T-helper 2 cell (primary cell): ENCODE measurements at places on chromosomes 7 and 10.

DNA sequence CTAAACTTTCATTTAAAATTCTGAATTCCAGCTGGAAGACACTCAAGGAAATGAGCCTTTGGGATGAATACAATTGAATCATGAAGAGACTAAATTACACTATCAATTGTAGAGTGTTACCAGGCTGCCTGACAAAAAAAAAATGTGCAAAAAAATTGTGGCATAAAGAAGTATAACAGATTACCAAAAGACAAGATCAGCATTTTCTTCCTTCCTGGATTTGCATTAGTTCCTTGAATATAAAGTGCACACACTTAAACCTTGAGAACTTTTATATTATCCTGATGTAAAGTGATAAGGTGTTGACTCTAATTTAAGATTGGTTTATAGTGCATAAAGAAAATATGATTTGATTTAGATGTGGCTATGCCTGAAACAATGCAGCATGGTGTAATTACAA is 412.7 kb upstream of the KLF6 start:
- no peak for DNase-seq

DNA sequence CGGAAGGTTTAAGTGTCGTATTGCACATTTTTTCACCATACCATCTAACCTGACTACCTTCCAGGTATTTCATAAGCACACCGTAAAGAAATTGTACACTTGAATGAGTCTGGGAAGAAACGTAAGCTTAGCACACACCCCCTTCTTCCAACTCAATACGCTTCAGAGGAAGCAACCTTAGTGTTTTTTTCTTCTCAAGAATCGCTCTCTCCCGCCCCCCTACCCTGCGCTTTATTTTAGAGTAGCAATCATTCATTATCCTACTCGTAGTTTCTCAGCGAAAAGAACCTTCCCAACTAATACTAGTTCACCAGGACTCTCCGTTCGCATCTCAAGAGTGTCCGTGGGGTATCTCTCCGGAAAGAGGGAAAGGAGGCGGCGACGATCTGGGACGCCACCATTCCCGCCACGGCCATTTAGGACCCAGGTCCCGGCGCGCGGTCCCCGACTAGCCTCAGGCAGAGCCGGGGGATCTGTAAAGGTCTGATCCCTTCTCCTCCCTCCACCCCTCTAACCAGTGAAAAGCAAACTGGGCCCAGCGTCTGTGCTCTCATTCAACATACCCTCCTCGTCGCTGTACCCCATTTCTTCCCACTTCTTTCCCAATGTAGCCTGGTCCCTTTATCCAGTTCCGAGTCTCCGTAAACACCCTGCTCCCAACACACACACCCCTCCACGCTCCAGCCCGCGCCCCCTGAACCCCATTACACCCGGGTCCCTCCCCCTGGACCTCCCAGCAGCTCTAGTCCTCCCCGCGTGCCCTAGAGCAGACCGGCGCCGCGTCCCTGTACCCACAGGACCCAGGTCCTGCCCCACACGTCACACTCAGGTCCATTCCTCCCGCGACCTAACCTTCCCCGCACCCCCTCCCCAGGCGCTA is 16.0 kb downstream of the MYOZ1 start:
- no peak for DNase-seq

GRCh38 chr7:123367484-123368122 is 166.8 kb downstream of the IQUB start:
- DNase-seq: no peak

- DNase-seq: no peak
Observed at GRCh38 chr10:59181668-59182067, 5.2 kb downstream of the PHYHIPL start.

GRCh38 chr10:57338823-57339558 is 928.7 kb downstream of the IPMK start:
- no peak for DNase-seq

- DNase-seq: no peak
Observed at GRCh38 chr10:3749600-3749999, 35.4 kb downstream of the KLF6 start.

DNA sequence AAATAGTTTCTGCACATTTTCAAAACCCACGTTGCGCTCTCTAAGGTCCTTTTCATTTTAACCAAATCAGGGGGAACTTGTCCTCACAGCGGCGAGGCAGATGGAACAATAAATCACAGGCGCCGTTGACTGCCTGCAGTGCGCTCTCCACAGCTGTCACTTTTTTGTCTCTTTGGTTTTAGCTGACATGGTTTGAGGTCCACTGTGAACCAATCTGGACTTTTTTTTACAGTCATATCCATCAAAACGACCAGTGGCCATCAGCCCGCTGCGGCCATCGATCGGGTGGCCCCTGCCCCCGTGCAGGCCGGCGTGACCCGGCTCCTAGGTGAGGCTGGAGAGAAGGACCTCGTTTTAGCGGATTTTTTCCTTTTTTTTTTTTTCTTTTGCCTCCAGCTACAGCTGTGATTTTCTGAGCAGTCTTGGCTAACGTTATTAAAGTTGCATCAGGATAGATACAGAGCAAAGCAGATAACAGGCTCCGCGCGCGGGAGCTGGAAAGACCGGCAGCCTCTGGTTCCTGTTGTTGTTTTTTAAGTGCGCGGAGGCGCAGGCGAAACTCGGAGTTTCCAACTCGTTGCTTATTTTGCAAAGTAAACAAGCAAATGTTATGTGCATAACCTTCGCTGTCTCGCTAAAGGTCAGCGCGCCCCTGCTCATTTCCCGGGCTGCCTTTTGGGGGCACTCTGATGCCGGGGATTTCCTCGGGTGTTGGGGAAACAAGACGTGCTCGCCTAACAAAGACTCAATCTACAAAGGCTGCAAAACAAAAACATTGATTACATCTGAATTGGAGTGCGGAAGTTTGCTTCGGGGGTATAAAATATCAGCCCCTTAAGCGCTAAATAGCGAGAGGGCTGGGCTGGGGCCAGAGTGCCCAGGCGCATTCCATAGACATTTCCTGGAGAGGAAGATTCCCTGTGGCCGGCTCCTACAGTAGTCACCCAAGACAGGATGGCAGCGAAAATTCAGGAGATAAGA is 414.8 kb upstream of the MKI67 start:
- DNase-seq: no peak

DNA sequence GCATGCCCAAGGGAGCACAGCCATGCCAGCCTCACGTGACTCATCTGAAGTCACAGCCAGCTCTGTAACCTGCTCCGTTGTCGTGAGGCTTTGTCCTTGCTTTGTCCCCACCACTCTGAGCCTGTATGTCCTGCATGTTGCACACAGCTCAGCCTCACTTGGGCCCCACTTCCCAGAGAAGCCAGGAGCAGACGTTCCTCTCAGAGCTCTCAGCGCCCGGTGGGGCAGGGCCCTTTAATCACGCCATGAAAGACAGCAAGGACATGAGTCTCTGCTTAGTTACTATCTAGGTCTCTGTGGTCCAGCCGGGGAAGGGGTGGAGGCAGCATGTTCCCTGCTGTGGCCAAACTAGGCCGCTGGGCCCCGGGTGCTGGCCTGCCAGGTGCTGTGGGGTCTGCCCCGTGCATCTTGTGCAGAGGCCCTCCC is 127.4 kb upstream of the FAM20C start:
- no peak for DNase-seq

GRCh38 chr10:60406182-60406581 is 16.5 kb upstream of the ANK3 start:
- DNase-seq: no peak

GRCh38 chr10:127853868-127854768 is 38.6 kb downstream of the CLRN3 start:
- DNase-seq: no peak

GRCh38 chr10:31936086-31936485 is 7.5 kb upstream of the ARHGAP12 start:
- DNase-seq: no peak

- no peak for DNase-seq
Observed at GRCh38 chr7:156019776-156020565, 207.7 kb upstream of the SHH start.

GRCh38 chr10:84088626-84089025 is 50.7 kb upstream of the GHITM start:
- DNase-seq: no peak

GRCh38 chr7:135768467-135768866 is 19.9 kb upstream of the FAM180A start:
- no peak for DNase-seq

GRCh38 chr10:110966146-110966545 is 46.7 kb downstream of the SHOC2 start:
- no peak for DNase-seq
